ENCODE measurements at places on chromosomes 7 and 10.

- no peak for DNase-seq
Observed at GRCh38 chr7:47720141-47720906, 138.4 kb upstream of the TNS3 start.

DNA sequence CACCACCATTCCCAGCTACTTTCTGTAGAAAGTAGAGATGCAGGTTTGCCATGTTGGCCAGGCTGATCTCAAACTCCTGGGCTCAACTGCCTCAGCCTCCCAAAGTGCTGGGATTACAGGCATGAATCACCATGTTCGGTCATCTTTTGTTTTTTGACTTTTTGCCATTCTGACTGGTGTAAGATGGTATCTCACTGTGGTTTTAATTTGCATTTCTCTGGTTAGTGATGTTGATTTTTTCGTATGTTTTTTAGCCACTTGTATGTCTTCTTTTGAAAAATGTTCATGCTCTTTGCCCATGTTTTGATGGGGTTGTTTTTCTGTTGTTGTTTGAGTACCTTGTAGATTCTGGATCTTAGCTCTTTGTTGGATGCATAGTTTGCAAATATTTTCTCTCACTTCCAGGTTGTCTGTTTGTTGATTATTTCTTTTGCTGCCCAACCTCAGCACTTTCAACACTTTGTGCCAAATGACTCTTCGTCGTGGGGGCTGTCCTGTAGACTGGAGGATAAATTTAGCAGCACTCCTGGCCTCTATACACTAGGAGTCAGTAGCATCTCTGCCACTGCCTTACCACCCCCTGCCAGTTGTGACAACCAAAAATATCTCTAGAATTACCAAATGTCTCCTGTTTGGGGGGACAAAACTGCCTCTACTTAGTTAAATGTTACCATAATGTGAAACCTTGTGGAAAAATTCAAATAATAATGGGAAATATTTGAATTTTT lies 6.5 kb upstream of the CPED1 start:
- no peak for DNase-seq

- DNase-seq, result no peak
Observed at GRCh38 chr10:115945701-115946445, 327.1 kb downstream of the GFRA1 start.

GRCh38 chr10:78258323-78259030 lies 224.8 kb downstream of the RPS24 start:
- no peak for DNase-seq

DNA sequence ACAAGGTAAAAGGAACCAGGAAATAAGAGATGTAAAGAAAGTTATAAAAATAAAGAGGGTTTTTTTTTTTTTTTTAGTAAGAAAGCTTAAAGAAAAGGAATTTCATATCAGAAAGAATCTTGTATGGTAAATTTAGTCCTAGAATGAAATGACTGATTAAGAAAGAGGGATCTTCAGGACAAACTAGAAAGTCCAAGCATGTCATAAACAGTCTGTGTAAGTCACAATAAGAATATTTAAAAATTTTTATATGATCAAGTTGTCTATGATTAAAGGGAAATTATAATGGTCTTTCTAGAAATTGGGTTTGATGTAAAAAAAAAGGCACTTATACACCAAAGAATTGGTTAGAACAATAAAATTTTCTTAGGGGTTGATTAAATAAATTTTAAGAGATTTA lies 289.5 kb downstream of the XPNPEP1 start:
- DNase-seq, result no peak

- DNase-seq, result no peak
Observed at GRCh38 chr10:101237081-101237981, 8.1 kb upstream of the LBX1 start.

GRCh38 chr10:20128811-20129210 lies 312.6 kb downstream of the PLXDC2 start:
- DNase-seq, result peak; percentile 85

- no peak for DNase-seq
Observed at GRCh38 chr10:87867453-87867852, 4.0 kb downstream of the PTEN start.

DNA sequence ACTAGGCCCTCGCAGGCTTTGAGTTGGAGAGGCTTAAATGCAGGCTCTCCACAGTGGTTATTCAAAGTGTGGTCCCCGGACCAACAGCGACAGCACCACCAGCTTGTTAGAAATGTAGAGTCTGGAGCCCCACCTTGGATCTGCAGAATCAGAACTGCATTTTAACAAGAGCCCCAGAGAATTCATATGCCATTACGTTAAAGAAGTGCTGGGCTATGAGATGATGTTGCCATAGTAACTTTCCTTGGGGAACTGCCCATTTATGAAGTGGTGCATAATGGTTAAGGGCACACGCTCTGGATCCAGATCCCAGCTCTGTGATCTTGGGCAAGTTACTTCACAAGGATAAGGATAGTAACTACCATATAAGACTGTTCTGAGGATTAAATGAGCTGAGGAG lies 48.9 kb downstream of the ZCCHC24 start:
- no peak for DNase-seq

DNA sequence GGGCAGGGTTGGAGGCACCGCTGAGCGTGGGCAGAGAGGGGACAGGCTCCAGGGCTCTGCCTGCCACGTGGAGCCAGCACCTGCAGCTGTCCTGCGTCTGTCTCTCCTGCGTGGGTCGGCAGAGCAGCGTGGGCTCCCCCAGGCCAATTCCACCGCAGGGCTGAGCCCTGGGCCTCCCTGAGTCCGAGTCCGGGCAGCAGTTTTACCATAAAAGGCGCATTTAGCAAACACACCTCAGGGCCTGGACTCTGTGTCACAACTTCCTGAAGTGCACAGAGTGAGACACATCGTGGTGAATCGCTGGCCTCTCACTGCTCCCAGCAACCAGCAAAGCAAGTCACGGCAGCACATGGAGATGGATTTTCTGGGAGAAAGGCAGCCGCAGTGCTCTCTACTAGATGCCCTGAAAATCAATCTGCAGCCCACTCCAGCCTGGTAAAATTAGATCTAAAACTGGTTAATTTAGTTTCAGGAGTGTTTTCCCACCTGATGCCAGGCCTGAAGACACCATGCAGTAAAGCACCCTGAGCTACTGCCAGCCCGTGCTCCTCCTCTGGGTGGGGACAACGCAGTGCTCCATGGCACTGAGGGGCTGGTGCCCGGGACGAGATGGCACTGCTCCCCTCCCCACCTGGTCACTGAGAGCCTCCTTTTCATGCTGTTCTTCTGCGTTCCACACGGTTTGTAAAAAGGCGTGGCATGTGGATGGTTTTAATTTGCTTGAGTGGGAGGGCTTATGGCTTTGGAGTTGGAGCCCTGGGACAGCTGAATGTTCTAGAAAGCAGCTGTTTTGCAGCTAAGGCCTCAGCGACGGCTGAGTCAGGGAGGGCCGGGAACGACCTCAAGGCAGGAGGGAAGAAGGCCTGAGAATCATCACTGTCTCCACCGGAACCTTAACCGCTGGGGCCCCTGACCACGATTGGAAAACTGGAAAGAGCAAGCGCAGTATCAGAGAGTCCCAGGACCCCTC lies 336.9 kb downstream of the ADARB2 start:
- no peak for DNase-seq

DNA sequence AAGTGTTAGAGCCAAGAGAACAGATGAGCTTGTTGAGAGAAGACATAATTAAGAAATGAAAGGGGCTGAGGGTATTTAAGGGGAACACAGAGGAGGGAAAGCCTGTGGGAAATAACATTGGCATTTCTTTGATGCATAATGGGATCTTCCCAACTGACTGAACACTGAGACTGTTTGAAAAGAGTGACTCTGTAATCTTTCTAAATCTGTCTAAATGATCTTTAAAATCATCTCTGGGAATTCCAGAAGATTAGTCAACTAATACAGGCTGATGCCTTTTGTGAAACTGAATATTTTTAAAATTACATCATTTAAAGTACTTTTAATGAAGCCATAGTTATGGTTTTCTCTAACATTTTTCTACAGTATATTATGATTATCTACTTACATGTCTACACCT lies 17.4 kb upstream of the SLC35G1 start:
- DNase-seq, result peak; percentile 41

- peak; percentile 76 for DNase-seq
Observed at GRCh38 chr7:143237366-143237765, 15.5 kb downstream of the TAS2R40 start.

GRCh38 chr10:112202561-112203241 lies 19.1 kb upstream of the GPAM start:
- peak; percentile 4 for DNase-seq

GRCh38 chr10:61784354-61785133 lies 117.0 kb upstream of the ARID5B start:
- DNase-seq, result no peak

DNA sequence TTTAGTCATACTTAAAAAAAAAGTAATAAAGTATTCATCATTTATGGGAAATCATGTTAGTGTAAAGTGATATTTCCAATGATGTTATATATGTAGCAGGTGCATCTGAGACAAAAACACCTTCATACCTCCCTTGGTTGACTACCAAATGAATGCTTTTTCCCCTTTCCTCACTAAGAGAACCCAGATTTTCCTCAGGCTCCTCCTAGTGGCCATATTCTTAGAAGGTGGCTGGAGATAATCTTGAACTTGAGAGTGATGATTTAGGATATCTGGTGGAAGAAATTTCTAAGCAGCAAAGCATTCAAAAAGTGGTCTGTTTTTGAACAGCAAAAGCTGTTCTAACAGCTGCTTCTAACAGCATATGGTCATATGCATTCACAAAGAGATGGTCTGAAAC lies 16.8 kb upstream of the DNAH11 start:
- peak; percentile 19 for DNase-seq

DNA sequence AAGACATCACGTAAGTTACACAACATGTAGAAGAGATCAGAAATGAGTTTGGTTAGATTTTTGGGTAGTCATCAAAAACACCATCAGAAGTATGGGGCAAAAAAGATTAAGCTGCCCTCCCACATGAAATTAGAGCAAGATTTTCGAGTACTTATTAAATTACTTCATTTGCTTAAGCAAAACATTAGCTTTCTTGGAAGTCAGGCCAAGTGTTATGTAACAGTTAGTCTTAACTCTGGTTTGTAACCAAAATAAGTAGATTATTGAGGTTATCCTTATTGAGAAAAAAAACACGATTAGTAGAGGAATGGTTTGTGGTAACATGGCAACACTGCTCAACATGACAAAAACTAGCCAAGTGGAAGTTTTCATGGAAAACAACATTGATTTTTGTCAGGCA lies 37.9 kb downstream of the HBP1 start:
- no peak for DNase-seq

DNA sequence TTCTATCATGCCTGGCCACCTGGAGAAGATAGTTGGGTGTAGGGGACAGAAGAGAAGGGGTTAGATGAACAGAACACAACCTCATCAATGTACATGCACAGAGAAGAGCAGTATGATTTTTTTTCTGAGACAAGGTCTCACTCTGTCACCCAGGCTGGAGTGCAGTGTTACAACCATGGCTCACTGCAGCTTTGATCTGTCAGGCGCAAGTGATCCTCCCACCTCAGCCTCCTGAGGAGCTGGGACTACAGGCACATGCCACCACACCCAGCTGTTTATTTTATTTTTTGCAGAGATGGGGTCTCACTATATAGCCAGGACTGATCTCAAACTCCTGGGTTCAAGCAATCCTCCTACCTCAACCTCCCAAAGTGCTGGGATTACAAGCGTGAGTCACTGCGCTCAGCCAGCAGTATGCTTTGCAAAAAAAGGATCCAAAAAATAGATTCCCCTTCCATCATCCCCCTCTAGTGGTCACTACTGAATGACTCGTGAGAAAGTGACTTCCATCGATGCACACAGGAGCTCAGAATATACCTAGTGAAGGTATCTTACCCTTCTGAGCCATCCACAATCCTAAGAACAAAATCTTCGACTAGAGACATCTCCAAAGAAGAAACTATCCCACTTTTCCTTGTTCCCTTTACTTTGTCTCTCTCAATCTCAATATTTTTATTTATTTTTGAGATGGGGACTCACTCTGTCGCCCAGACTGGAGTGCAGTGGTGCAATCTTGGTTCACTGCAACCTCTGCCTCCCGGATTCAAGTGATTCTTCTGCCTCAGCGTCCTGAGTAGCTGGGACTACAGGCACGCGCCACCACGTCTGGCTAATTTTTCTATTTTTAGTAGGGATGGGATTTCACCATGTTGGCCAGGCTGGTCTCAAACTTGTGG lies 21.0 kb downstream of the ZCWPW1 start:
- DNase-seq, result peak; percentile 84

DNA sequence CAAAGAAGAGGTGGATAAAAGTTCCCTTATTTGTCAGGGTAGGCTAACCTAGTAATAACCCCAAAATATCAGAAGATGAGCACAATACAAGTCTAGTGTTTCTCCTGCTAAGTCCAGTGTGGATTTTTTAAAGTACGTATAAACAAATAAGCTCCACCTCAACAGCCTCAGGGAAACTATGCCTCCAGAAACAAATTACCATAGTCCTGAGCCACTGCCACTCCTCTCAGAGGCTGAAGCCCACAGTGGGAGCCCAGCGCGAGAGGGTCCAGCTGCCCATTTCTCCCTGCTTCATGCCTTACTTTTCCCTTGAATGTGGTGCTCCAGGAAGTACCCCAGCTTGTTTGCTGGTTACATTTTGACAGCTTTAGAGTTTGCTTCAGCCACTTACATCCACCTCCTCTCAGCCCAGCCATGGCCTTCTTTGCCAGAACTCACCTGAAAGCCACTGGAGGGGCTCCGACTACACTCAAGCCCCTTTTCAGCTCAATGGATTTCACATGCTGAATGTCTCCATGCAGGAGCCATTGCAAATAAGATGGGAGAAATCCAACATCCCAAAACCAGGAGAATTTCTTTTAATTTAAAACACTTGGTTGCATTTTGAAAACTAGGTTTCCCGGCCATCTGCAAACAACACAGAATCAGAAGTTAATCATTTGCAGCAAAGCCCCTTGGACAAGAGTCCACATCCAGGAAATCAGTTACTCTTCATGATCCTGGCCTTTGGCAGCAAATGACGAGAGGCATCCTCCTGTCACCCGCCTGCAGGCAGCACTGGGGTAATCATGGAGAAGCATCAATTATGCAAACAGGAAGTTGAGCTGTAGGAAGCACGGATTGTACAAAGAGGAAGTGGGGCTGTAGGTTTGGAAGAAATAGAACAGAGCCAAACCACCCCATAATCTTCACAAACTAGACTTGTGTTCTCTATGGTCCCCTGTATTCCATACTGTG lies 138.1 kb downstream of the HERPUD2 start:
- DNase-seq, result peak; percentile 68

- DNase-seq, result peak; percentile 36
Observed at GRCh38 chr10:27464993-27465392, 39.1 kb upstream of the RAB18 start.
